ENCODE measurements at places on chromosomes 6 and 20.

- DNase-seq, result no peak
Measured at GRCh38 chr6:44102527-44102926, 24.7 kb downstream of the MRPL14 start.

GRCh38 chr6:8020083-8020482 is 44.1 kb downstream of the BLOC1S5 start:
- DNase-seq, result no peak

DNA sequence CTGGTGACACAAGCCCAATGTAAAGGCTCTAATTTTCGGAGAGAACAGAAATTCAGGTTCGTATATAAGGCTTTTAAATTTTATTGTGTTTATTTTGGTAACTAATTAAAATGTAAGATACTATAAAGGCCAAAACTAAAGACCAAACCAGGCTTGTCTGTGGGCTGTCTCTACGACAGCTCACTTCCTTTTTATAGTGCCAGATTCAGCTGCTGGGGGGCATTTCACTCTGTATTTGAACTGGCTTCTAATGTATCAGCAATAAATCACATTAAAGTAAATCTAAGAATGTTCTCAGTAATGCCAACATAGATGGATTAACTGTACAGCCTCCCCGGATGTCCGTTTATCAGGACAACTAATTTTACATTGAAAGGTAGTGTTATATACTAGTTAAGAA is 31.1 kb upstream of the STXBP5 start:
- DNase-seq, result no peak

DNA sequence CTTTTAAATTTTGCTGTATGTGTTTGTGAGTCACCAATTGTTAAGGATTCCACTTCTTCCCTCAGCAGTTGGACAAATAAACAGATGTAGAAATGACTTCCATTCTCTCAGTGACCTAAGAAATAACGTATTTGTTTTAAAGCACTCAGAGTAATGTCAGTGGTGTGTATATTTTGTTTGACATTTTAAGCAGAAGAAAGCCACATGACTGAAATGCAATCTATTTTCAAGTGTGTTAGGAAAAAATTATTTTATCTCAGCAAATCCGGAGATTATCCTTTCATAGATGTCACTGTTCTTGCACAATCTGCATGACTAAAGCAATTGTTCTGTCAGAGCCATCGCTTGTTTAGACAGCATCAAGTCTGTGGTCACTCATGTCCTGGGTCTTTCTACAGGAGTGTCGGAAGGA is 77.1 kb downstream of the JAG1 start:
- peak; percentile 43 for DNase-seq

DNA sequence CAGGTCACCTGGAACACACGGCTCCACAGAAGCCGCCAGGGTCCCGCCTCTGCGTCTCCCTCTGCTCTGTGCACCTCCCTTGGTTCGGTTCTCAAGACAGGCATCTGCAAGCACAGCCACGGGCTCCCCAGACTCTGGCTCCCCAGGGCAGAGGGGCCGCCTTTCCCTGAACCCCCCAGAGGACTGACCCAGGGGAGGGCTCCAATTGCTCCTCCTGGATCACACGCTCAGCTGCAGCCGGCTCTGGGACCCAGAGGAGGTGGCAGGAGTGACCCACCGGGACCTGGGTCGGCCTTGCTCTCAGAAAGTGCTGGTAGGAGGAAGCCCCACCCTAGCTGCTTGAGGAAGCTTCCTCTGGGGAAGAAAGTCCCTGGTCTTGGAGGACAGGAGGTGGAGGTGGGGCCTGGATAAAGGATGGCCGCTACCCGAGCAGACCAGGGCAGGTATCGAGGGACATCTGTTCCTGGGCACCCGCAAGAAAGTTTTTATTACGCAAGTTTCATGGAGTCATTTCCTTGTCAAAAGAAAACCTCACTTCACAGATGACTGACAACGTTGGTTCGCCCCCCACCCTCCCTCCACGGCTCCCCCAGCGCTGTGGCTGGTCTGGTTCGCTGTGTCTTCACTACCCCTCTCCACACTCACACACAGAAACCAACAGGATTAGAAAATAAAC is 103.9 kb upstream of the AFDN start:
- DNase-seq, result no peak

GRCh38 chr20:44039147-44039546 is 124.5 kb downstream of the TOX2 start:
- DNase-seq, result no peak

DNA sequence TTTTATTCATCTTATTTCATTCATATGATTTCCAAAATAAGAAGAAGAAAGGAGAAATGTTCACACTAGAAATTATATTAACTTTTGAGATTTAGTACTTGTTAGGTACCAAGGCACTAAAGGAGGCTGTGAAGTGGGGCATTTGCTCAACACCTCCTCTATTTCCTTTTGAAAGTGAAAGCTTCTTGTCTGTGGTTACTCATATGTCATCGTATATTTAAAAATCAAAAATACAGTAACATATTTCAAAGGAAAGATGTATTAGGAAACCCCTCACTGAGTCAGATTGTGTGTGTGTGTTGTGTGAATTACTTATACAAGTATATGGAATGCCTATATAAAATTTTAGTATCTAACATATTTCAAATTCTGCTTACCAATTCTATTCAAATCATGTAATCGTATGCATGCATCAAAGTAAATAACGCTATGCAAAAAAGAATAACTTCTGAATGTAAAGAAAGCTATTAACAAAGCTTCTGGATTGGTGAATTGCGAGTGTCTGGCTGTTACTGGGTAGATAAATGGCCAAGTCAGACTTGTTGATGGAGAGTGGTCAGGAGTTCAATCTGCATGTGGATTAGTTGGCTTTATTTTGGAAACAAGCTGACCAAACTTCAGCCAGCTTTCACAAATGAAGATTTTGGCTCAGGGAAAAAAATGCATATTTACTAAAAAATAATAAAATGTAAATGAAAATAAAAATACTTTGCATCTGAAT is 70.9 kb downstream of the PACRG start:
- no peak for DNase-seq

- peak; percentile 71 for DNase-seq
Measured at GRCh38 chr6:8219352-8219943, 117.1 kb upstream of the EEF1E1 start.

DNA sequence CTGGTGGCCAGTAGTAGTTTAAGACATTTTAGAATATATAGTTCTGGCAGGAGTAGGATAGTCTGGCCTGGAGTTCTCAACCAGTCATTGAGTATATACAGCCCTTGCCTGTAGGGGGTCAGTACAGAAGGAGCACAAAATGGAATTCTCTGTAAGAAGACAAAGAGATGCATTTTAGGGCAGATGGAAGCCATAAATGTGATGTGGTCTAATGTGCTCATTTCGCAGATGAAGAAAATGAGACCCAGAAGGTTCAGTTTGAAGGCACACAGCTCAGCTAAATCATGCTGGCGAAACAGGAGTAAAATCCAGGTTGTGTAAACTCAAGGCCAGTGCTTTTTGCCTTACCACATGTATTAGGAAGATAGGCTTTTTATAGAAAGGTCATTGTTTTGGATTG is 29.6 kb downstream of the QKI start:
- DNase-seq, result no peak

GRCh38 chr6:42694586-42694985 is 27.8 kb downstream of the PRPH2 start:
- DNase-seq, result no peak

- no peak for DNase-seq
Measured at GRCh38 chr6:6886171-6886885, 221.4 kb upstream of the RREB1 start.

DNA sequence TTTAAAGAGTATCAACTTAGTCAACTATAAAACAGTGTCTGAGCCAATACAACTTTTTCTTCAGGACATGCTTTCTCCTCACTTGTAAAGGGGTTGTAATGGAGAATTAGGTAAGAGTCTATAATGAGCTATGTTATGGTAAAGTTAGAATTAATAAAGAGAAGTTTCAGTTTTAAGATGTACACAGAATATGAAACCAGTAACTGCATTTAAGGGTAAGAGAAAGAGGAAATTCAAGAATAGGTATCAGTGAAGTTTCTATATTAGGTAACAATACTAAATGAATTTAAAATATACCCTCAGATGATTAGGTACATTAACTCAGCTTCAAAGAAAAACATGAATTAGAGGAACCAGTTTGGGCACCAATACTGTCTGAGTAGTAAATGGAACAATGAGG is 1444.3 kb upstream of the ADGRB3 start:
- DNase-seq, result no peak

- no peak for DNase-seq
Measured at GRCh38 chr6:36127462-36128016, 2.8 kb upstream of the MAPK13 start.

DNA sequence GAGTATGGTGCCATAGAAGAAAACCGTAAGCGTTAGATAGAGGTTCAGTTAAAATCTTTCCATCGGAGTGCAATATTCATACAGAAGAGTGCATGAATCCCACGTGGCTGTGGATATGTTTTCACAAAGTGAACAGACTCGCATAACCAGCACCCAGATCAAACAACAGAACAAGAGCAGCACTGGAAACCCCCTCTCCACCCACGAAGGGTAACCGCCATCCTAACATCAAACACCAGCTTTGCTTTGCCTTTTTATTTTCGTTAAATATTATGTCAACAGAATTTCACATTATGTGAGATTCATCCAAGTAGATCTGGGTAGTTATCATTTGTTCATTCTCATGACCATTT is 4.7 kb downstream of the GTSF1L start:
- DNase-seq, result no peak

GRCh38 chr6:88114838-88115237 is 51.3 kb downstream of the CNR1 start:
- DNase-seq, result no peak

DNA sequence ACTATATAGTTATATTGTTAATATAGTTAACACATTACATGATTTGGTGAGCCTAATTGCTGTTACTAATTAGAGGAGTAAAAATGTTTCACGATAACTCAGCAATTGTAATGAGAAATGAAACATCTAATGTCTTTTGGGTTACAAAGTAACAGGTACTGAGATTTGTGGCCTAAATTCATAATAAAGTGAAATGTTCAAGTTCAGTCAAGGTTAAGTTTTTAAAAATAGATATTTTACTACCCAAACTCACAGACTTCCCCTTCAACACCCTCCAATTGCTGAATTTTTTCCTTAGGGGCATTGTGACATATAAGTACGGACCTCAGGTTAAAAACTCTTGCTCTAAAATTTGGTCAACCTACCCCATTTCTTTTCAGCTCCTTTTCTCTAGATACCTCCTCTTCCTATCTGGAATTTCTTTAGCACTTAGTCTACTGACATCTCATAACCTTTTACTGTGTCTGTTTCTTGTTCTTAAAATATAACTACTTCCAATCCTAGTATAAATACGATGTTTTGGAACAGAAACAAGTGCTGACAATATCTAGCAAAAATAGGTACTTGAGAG is 112.3 kb upstream of the PRSS16 start:
- DNase-seq, result no peak

DNA sequence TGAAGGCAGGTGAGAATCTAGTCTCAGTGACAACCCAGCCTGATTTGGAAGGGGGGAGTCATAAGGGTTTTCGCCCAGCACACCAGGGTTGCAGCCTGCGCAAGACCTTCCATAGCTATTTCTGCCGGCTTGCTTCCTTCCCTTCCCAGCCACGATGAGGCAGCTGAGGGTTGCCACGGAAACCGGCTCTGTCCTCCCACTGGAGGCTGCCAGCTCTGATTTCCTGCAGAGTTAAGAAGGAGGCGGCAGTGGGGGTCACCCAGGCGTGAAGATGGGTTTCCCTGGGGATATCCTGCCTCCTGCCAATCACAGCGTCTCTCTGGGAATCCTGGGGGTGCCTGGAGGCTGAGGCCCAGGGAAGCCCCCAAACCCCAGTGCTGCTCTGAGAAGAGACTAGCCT is 23.1 kb upstream of the KCNB1 start:
- peak; percentile 78 for DNase-seq

DNA sequence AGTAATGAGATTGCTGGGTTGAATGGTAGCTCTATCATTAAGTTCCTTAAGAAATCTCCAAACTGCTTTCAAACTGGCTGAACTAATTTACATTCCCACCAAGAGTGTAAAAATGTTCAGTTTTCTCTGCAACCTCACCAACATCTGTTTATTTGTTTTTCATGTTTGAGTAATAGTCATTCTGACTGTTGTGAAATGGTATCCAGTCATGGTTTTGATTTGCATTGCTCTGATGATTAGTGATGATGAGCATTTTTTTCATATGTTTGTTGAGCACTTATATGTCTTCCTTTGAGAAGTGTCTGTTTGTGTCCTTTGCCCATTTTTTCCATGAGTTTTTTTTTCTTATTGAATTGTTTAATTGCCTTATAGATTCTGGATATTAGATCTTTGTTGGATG is 24.9 kb downstream of the DEFB125 start:
- DNase-seq, result no peak

- DNase-seq, result no peak
Measured at GRCh38 chr20:61885759-61886715, 179.6 kb downstream of the TAF4 start.

GRCh38 chr6:165060720-165061119 is 248.7 kb downstream of the C6orf118 start:
- DNase-seq, result no peak

GRCh38 chr20:61875221-61875885 is 190.3 kb downstream of the TAF4 start:
- no peak for DNase-seq

GRCh38 chr20:50298554-50299324 is 108.1 kb downstream of the CEBPB start:
- no peak for DNase-seq

DNA sequence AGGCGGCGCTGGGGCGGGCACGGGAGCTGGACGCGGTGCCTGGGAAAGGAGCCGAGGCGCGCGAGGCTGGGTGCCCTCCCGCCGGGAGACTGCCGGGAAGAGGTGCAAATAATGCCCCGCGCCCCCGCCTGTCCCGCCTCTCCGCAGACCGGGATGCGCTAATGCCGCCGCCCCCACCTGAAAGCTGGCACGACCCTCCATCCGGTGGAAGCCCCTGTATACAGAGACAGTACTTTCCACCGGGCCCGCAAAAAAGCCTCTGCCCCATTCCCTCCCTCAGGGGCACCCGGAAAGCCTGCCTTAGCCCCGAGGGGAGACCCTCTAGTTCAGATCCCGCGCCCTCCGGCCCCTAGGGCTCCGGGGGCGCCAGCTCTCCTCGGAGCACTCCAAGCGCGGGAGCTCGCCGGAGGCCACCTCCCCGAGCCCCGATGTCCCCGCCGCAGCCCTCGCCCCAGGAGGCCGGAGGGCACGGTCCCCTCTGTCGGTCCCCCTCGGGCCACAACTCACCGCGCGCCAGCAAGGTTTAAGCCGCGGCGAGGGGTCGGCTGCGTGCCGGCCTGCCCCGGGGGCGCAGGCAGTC is 1.2 kb downstream of the GRM4 start:
- no peak for DNase-seq

GRCh38 chr6:36559011-36559793 is 11.9 kb upstream of the STK38 start:
- DNase-seq, result no peak

GRCh38 chr6:42182101-42182500 is 8.9 kb downstream of the GUCA1A start:
- no peak for DNase-seq
